ENCODE measurements at places on chromosomes 7 and 10. TPM values are rescaled to one million over a fixed set of nuclear protein-coding genes. Genes with fewer than 3 reads are reported as not detected.

The IGFBP3 gene
- total RNA-seq: 29.0 TPM

The FAM25C gene
- not detected for total RNA-seq

The DENND2A gene
- total RNA-seq: 23.7 TPM

The GRM3 gene
- total RNA-seq: 13.6 TPM

The GIMAP1 gene
- not detected for total RNA-seq

The NAT16 gene
- total RNA-seq: not detected

The CALHM3 gene
- total RNA-seq: not detected

The ABCB1 gene
- not detected for total RNA-seq

DNA sequence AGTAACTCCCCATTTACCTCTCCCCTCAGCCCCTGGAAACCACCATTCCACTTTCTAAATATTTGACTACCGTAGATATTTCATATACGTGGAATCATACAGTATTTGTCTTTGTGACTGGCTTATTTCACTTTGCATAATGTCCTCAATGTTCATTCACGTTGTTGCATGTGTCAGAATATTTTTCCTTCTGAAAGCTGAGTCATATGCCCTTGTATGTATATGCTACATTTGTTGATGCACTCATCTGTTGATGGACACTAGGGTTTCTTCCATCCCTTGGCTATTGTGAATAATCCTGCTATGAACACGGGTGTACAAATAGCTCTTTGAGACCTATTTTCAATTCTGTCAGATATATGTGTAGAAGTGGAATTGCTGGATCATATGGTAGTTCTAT is 25.8 kb upstream of the TSPAN13 start:
- DNase-seq: no peak

GRCh38 chr10:92278996-92279696 is 11.7 kb downstream of the CPEB3 start:
- no peak for DNase-seq

GRCh38 chr7:107386548-107387102 is 83.2 kb upstream of the GPR22 start:
- DNase-seq: no peak

- no peak for DNase-seq
Observed at GRCh38 chr10:95355301-95355700, 64.5 kb upstream of the PDLIM1 start.

GRCh38 chr10:52525761-52526160 is 211.7 kb downstream of the DKK1 start:
- DNase-seq: no peak

GRCh38 chr10:130337696-130338635 is 201.8 kb downstream of the GLRX3 start:
- DNase-seq: no peak

DNA sequence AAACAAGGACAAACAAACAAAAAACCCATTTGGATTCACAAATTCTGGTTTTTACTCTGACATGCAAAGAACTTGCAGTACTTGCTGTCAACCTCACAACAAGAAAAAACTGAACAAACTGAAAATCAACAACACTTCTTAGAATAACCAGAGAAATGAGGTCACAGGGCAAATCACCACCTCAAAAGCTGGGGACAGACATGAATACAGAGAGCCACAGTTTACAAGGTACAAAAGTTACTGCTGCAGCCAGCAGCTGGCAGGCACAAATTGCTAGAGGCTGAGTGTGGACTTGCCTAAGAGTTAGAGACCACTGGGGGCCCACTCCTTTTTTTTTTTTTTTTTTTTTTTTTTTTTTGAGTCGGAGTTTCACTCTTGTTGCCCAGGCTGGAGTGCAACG is 15.0 kb upstream of the RNF32 start:
- no peak for DNase-seq

- no peak for DNase-seq
Observed at GRCh38 chr10:110634527-110635209, 9.5 kb upstream of the RBM20 start.

GRCh38 chr10:128877936-128878335 is 589.1 kb upstream of the MGMT start:
- DNase-seq: no peak

- no peak for DNase-seq
Observed at GRCh38 chr7:127844165-127844564, 187.1 kb downstream of the LRRC4 start.

DNA sequence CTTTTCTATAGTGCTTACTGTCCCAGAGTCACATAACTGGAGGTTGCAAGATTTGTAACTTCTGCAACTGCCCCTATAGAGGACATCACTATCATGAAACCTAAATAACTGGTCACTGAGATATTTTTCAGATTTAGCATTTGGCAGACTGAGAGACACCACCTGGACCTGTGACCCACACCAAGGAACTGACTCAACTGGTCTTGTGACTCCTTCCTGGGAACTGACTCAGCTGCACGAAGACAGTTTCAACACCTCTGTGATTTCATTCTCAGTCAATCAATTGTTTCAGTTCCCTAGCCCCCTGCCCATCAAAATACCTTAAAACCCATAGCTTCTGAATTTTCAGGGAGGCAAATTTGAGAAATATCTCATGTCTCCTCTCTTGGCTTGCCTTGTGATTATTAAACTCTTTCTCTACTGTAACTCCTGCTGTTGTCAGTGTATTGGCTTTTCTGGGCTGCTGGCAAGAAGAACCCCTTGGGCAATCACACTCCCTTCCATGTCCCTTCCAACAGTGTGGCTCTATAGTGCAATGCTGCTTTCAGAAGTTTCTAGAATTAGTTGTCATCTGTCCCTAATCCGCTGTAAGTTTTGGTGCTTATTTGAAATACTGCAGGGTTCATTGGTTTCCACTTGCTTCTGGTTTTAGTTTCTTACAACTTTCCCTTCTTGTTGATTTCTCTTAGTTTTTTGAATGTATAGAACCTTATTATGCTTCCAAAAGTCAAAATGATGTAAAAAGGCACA is 127.8 kb upstream of the ADCY1 start:
- no peak for DNase-seq

- peak; percentile 78 for DNase-seq
Observed at GRCh38 chr7:1667566-1668395, 2.3 kb upstream of the ELFN1 start.

DNA sequence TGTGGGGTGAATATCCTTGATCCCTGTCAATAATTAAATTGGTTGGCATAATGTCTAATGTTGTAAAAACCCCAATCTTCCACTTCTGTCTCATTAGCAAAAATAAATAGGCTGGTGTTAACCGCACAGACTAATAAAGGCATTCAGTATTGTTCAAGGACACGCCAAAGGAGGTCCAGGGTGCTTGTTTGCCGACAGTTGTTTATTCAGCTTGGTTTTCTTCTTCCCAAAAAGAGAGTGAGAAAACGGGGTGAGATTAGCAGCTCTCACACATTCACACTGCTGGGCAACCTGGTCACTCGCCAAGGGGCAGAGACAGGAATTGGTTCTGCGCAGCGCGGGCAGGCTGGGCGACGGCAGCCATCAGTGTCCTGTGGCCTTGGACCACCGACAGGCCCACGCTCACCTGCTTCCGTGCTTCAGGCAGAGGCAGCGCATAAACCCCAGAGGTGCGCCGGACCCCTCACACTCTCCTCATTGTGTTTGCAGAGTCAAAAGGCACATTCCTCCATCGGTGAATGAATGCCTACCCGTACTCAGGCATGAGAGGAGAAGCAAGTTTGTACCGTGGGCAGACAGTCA is 26.2 kb upstream of the LMBR1 start:
- DNase-seq: no peak

DNA sequence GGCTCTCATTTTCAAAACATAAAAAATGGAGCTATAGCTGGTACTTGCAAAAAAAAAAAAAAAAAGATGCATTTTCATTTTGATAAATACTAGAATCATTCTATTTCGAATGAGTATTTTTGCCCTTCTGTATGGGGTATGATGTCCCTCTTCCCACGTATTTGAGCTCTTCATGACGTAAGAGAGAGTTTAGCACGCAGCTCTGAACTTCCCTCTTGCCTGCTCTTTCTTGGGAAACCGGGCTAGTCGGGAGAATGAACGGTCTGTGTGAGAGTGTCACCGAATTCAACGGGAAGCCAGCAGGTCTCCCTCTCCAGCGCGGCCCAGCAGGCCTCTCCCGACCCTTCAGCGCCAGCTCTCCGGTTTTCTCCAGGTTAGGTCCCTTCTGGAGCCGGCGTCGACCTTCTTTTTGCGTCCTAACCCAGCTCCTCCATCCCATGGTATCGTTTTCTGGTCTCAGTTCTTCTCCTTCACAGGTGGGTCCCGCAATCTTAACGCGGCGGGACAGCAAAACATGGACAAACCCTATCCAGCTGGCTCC is 159.2 kb upstream of the PITRM1 start:
- no peak for DNase-seq

GRCh38 chr10:35456153-35456720 is 119.9 kb downstream of the CCNY start:
- no peak for DNase-seq

DNA sequence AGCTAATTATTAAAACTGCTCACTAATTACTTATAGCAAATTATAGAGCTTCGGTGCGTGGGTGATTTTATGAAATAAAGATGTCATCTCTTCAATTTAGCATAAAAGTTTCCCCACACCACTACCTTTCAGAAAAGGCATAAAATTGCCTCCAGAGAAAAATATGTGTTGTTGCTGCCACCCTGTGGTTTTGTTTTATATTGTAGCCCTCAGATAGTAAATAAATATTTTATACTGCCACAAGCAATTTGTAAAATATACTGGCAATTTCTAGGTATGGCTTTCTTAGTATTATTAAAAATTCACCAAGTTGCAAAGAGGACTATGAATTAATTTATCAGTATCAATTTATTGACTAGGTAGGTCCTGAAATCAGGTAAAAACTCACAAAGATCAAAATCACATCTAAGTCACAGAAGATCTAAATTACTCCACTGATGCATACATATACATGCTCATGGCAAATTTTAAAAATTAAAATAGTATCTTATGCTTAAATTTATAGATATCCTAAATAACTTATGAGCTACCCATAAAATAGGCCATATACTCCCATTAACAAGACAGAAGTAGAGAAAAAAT is 26.5 kb downstream of the ASNS start:
- peak; percentile 31 for DNase-seq

GRCh38 chr7:139041378-139042085 is 5.7 kb upstream of the ZC3HAV1L start:
- no peak for DNase-seq

- peak; percentile 28 for DNase-seq
Observed at GRCh38 chr10:110388687-110389052, 84.0 kb upstream of the SMNDC1 start.
